ENCODE measurements at places on chromosomes 4 and X.

- DNase-seq = no peak
These were observed 77.1 kb downstream of the RBM47 start for GRCh38 chr4:40552536-40552935.

DNA sequence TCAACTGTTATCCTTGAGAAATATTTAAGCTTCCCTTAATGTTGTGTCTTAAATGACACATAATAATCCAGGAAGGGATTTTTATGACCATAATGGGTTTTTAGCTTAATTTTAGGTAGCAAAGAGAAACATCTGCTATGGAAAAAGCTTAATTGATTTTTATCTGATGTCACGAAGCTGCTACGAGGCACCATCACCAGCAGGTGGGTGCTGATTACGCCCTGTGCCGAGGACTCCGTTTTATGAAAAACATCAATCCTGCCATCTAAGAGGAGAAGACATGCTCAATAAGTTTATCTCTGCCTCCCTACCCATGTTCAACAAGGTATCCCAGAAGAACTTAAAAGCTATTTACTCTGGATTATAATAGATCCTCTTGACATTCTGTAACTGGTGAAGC, 280.6 kb upstream of the ZFP42 start:
- no peak for DNase-seq

GRCh38 chr4:145788755-145789154, 108.8 kb downstream of the C4orf51 start:
- DNase-seq = no peak

DNA sequence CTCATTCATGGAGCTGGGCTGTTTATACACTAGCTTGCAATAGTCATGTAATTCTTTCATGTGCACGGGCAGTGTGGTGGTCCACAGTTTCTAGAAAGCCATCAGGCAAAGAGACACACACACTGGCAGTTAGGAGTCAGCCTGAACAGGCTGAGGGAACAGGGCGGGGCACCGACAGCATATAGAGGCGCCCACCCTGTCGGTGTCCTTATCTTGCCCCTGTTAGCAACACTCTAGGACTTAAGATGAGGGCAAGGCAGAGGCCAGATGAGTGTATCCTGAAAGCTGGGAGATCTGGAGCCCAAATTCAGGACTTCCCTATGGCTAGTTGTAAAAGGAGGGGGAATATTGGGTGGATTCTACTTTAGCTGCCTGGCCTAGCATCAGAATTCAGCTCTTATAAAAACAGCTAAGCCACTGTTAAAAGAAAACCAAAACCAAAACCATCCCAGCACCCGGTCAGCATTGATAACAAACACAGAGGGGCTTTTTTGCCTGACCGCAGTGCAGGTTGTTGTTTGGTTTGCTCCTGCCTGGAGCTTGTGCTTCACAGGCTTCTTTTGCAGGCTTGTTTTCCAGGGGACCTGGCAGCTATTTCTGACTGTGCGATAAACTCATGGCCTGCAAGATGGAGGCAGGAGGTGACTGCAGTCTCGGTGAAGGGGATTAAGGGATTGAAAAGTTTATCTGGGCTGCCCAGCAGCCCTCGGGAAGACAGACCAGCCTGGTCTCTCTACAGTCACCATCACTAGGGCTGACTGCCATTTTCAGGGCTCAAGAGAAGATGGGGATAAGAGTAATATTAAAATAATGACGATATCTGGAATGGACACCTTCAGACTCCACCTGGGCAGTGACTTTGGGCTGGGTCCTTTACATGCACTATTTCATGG, 638.9 kb downstream of the MID1IP1 start:
- no peak for DNase-seq

GRCh38 chr4:80153874-80154544, 43.3 kb upstream of the PRDM8 start:
- no peak for DNase-seq

DNA sequence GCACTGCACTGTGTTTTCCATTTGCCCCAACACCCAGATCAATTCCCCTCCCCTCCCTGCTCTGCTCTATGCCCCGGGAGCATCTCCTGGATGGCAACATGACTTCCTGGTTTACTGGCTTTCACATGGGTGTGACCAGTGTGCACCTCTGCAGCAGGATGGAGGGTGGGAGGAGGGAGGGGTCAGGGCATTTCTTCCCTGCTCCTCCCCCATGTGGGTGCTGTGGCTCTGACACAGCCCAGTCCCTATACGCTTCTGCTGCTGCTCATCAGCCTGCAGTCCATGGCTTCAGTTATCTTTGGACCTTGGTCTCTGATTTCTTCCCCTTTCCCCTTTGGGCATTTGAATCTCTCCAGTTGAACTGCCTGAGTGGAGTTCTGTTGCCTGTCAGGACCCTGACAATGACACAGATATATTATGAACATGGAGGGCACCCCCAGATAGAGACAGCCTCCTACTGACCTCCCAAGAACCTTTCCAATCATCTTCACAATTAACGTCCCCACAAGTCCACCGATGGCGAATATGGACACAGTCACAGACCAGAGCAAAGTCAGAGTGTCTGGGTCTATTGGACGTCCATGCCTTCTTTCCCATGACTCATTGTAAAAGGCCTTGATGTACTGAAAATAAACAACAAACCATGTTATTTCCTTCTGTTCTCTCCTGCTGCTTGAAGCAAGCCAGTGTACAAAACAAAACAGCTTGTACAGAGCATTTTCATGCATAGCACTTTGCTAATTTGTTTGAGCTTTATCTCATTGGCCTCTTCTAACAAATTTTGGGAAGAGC, 24.8 kb downstream of the SLC2A9 start:
- DNase-seq = no peak

GRCh38 chr4:8556341-8557150, 23.6 kb upstream of the GPR78 start:
- DNase-seq = no peak
